Inflammatory macrophage treated with lipopolysaccharide for 4 hours (primary cell): ENCODE measurements at places on chromosomes 2 and 18.

GRCh38 chr2:31147645-31148044 lies 9.4 kb upstream of the GALNT14 start:
- no peak for DNase-seq

- DNase-seq = no peak
Measured at GRCh38 chr2:14941151-14941631, 308.7 kb downstream of the LRATD1 start.

GRCh38 chr2:192700934-192701333 lies 506.2 kb upstream of the TMEFF2 start:
- no peak for DNase-seq

GRCh38 chr2:96692094-96692971 lies 47.5 kb downstream of the LMAN2L start:
- DNase-seq = no peak
